ENCODE measurements at places on chromosomes 1 and 21. TPM values are rescaled to one million over a fixed set of nuclear protein-coding genes. Genes with fewer than 3 reads are reported as not detected.

The CFHR5 gene
- not detected for total RNA-seq

The TTC24 gene
- not detected for total RNA-seq

The FCER1G gene
- total RNA-seq, result 4.3 TPM

The B4GALT2 gene
- total RNA-seq, result 35.4 TPM

The WNT4 gene
- 0.77 TPM for total RNA-seq

The PLPP3 gene
- 33.5 TPM for total RNA-seq

Measured in endothelial cell (in vitro differentiated cells).